ENCODE measurements at places on chromosomes 1 and 21. TPM values are rescaled to one million over a fixed set of nuclear protein-coding genes. Genes with fewer than 3 reads are reported as not detected.
A peak's percentile ranks its signal among the peaks of the same experiment; 100 is the strongest.

The CYP4A11 gene
- not detected for total RNA-seq

DNA sequence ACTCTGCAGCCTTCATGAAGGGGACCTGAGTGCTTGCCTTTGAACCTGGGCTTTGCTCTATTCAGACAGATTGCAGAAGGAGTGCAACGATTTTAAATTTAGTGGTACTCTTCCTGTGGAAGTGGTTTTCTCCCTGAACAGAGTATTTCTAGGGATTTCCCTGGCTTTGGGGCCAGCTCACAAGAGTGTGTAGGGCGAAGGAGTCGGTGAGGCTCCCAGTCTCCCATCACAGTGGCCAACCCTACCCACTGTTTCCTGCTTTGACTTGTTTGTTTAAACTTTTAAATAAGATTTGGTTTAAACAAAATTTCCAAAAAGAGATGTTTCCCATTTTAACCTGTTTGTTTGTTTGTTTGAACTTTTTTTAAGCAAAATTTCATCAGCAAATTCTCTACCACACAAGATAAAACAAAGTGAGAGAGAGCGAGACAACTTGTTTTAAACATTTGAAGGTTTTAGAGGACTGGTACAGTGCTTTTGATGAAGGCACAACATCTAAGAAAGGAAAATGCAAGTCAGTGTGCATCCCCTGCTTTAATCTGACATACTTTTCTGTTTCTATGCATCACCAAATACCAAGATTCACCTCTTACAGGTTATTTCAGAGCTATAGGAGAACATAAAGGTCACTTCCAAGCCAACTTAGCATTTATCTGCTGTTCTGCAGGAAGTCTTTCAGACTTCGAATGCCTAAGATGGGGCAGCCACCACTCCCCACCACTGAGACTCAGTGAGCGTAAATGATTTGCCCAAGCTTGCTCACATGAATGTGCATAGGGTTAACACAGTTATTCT is 6.6 kb downstream of the SELP start:
- DNase-seq, result no peak

The TNN gene
- not detected for total RNA-seq

DNA sequence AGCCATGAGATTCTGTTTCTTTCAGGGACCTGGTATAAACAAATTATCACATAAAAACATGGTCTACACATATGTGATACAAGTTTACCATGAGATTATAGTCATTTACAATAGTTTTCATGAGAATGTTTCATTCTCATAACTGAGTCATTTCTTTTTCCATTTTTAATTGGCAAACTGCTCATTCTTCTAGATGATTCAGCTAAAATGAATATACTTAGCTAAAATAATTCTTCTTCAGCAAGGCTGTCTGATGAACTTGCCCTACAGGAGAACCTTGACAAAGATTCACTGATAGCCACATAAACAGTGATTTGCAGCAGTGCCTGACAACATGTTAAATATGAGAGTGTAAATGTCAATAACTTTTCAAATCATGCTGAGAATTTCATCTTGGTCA is 253.2 kb downstream of the FMN2 start:
- DNase-seq, result peak; percentile 76

DNA sequence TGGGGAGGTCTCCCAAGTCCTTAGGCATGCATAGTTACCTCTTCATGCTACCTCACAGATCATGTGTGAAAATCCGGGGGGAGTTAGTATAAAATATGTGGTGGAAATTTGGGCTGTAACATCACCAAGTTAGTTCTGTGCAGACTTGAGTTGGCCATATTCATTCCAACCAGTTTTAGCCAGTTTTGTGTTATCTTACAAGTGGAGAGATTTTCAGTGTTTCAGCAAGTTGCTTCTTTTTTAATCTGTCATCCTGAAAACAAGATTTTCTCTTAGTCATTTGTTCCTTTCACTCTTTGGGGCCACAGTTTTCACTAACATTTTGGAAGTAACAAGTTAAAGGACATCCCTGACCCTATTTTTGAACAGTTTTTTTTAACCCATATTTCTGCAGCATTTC is 11.3 kb downstream of the SLC25A24 start:
- no peak for DNase-seq

The SERPINC1 gene
- total RNA-seq, result not detected

- no peak for DNase-seq
Observed at GRCh38 chr1:66433611-66434010, 100.3 kb upstream of the SGIP1 start.

DNA sequence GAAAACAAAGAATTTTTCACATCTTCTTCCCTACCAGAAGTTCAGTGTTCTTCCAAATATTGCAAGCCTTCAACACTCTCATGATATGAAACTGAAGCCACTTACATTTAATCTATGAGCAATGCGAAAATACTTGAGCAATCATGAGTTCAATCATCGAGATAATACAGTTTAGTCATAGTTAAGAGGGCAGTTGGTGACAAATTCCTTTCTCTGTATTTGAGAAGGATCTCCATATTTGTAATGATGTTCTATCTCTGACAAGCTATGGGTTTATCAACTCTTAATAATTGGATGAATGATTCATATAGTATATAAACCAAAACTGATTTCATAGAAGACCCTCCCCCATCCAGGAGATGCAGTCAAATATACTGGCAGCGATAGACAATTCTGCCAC is 29.7 kb upstream of the PYHIN1 start:
- no peak for DNase-seq

GRCh38 chr1:14842891-14843290 is 244.4 kb downstream of the KAZN start:
- DNase-seq, result no peak

The SPRR2B gene
- not detected for total RNA-seq

DNA sequence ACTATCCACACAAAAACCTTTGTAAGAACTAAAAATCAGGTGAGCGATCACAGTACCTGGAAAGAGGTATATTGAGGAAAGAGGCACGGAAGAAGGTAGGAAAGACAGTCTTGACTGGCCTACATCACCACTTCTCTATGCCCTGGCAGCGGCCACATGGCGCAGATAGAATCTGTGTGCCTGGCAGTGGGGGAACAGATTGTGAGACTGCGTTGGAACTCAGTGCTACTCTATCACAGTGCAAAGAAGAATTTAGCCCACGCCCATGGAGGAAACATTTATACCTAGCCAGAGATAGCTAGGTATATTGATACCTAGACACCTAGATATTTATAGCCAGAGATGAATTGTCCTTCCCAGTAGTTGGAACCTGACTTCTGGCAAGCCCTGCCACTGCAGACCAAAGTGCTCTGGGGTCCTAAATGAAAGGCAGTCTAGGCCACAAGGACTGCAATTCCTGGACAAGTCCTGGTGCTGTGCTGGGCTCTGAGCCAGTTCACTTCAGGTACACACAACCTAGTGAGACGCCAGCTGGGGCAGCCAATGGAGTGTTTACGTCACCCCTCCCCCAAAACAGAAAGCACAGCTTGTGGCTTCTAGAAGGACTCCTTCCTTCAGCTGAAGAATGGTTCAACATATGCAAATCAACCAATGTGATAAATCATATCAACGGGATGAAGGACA is 51.9 kb downstream of the DHX9 start:
- no peak for DNase-seq

The ARID1A gene
- total RNA-seq, result 13.4 TPM

DNA sequence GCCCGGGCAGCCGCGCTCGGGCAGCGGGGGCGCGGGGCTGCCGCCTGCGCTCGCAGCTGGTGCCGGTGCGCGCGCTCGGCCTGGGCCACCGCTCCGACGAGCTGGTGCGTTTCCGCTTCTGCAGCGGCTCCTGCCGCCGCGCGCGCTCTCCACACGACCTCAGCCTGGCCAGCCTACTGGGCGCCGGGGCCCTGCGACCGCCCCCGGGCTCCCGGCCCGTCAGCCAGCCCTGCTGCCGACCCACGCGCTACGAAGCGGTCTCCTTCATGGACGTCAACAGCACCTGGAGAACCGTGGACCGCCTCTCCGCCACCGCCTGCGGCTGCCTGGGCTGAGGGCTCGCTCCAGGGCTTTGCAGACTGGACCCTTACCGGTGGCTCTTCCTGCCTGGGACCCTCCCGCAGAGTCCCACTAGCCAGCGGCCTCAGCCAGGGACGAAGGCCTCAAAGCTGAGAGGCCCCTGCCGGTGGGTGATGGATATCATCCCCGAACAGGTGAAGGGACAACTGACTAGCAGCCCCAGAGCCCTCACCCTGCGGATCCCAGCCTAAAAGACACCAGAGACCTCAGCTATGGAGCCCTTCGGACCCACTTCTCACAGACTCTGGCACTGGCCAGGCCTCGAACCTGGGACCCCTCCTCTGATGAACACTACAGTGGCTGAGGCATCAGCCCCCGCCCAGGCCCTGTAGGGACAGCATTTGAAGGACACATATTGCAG is 3.0 kb downstream of the ARTN start:
- peak; percentile 69 for DNase-seq

DNA sequence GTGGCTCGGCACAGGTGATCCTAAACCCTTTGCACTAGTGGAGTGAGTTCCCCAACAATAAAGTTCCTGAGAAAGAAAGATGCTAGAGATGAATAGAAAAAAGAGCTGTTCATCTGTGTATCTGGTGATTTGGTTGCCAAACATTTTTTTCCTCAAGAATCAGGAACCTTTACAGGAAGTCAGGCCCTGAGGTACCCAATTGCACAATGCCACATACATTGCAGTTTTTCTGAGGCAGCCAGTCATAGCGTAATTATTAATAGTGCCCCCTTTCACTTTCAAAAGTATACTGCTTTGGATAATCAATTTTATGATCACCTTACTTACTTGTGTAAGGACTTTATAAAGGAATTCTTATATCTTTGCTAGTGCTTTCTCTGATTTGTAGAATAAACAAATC is 346.3 kb upstream of the POU3F1 start:
- no peak for DNase-seq

- no peak for DNase-seq
Observed at GRCh38 chr1:212937034-212937433, 13.3 kb upstream of the VASH2 start.

- no peak for DNase-seq
Observed at GRCh38 chr1:241265428-241265827, 91.6 kb downstream of the RGS7 start.

DNA sequence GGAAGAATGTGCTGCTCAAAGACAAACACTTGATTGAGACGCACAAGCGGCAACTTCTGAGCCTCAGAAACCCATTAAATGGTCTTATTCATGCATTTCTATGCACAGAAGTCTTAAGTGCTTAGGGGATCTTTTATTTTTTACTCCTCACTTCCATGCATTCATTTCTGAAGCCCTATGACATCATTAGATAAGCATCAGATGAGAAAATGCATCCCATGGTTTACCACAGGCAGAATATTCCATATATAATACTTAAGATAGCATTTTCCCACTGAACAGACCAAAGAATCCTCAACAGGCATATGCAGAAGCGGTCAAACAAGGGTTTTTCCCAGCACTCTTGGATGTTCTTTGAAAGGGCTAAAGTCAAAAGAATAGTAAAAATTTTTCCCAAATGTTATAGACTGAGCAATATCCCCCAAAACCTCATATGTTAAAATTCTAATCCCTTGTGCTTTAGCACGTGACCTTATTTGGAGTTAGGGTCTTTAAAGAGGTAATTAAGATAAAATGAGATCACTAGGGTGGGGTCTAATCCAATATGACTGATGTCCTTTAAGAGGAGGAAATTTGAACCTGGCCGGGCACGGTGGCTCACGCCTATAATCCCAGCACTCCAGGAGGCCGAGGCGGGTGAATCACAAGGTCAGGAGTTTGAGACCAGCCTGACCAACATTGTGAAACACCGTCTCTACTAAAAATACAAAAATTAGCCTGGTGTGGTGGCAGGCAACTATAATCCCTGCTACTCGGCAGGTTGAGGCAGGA is 22.6 kb upstream of the FAM89A start:
- no peak for DNase-seq

The ENAH gene
- 113 TPM for total RNA-seq

The SPRR2F gene
- total RNA-seq, result not detected

The HMGCS2 gene
- total RNA-seq, result not detected

- peak; percentile 86 for DNase-seq
Observed at GRCh38 chr1:28248273-28249012, 10.9 kb upstream of the SESN2 start.

The KCNE1 gene
- total RNA-seq, result 0.43 TPM

The S100A8 gene
- total RNA-seq, result not detected

DNA sequence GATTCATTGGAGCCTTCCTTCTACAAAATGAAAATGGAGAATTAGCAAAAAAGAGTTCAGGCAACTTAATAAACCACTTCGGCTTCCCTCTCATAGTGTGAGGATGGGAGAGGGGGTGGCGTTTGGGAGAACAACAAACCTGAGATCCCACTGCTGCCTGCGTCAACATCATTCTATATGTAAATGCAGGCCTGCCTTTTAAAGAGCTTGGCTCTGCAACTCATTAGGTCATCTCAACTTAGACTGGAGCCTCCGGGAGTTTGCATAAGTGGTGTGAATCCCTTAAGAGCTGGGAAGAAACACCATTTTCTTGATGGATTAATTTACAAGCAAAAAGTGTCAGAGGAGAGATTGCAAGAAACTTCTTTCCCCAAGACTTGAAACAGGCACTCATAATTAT is 127.6 kb upstream of the DAB1 start:
- no peak for DNase-seq

GRCh38 chr1:57926025-57926552 is 502.2 kb upstream of the DAB1 start:
- no peak for DNase-seq

DNA sequence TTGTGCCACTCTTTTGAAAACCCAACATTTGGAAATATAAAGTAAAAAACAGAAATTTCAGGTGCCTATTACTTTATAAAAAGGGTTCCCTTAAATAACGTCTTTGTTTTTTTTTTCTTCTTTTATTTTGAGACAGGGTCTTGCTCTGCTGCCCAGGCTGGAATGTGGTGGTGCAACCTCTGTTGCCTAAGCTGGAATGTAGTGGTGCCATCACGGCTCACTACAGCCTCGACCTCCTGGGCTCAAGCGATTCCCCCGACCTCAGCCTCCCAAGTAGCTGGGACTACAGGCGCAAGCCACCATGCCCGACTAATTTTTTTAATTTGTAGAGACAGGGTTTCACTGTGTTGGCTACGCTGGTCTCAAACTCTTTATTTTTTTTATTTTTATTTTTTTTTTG is 110.2 kb upstream of the HNRNPU start:
- DNase-seq, result no peak

GRCh38 chr1:115218034-115218405 is 120.0 kb downstream of the NGF start:
- DNase-seq, result no peak

DNA sequence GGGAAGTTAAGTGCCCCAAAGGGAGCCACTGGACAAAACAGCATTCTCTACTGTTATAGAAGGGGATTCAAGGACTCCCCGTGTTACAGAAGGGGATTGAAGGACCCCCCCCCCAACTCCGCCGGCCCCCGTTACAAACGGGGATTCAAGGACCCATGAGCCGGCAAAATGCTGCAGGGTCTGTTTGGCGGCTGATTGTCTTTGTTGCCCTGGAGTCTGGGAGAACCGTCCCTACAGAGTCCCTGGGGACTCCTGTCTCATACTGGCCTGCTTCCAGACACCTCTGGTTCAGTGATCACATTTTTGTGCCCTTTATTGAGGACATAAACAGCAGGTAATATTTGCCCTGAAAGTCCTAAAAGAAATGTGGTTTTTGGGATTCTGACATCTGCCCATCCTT is 96.4 kb downstream of the SYF2 start:
- DNase-seq, result no peak

The LENEP gene
- total RNA-seq, result not detected
